ENCODE measurements at places on chromosomes 11 and 22. TPM values are rescaled to one million over a fixed set of nuclear protein-coding genes. Genes with fewer than 3 reads are reported as not detected.

VPREB1 gene
- polyA plus RNA-seq = not detected

PRR14L gene
- polyA plus RNA-seq = 9.0 TPM

DDT gene
- 151 TPM for polyA plus RNA-seq

DNA sequence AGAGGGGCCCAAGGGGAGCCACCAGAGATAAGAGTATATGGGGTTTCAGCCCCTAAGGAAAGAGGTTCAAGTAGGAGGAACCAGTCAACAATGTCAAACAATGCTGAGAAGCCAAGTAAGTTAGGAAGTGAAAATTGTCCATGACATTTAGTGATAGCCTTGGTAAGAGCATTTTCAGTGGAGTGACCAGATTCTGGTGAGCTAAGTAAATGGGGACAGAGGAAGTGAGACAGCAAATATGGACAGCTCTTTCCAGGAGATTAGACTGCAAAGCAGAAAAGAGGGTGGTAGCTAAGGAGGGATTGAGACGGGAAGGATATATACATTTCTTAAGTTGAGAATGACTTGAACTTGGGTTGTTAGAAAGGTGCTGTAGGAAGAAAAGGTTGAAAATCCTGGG is 22.9 kb downstream of the POLD3 start:
- no peak for DNase-seq

DNA sequence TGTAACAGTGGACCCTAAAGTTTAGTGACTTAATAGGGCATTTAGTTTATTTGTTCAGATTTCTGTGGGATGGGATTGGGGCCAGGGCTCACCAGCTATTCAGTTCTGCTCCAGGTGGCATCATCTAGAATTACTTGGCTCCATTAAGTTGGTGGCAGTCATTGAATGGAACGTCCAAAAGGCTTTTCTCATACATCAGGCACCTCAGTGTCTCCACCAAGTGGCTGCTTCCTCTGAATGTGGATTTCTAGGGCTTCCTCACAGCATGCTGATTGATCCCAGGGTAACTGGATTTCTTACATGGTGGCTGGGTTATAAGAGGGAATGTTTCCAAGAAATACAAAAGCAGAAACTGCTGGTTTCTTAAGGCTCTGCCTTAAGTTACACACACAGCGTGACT is 34.7 kb downstream of the USP47 start:
- no peak for DNase-seq

KDM4E gene
- polyA plus RNA-seq = not detected

- DNase-seq = no peak
These were observed 352.0 kb upstream of the MPPED2 start for GRCh38 chr11:30938171-30938570.

RPS25 gene
- 1,237 TPM for polyA plus RNA-seq

POU2AF3 gene
- 0.17 TPM for polyA plus RNA-seq

MS4A2 gene
- not detected for polyA plus RNA-seq

NELL1 gene
- not detected for polyA plus RNA-seq

- DNase-seq = no peak
These were observed 16.6 kb downstream of the TST start for GRCh38 chr22:37002633-37003032.

- DNase-seq = peak; percentile 55
These were observed 65.3 kb downstream of the BCL2L13 start for GRCh38 chr22:17703811-17704210.

Data from IMR-90 (cell line).